ENCODE measurements at places on chromosomes 7 and 10.

DNA sequence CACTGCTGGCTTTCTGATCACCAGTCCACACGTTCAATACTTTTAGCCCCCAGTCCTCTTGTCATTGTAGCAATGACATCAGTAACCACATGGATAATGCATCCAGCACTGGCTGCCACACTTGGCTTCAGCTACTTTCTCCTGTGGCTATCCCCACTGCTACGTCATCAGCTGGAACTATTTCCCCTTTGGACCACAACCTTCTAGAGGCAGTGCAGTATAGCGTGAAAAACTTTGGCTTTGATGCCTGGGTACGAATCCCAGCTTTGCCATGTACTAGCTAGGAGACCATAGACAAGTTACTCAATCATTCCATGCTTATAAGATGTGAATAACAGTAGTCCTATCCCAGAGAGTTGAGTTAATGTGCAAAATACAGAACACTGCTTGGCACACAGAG, 63.2 kb downstream of the CCDC3 start:
- no peak for DNase-seq

GRCh38 chr7:71518880-71519279, 386.9 kb downstream of the GALNT17 start:
- DNase-seq: no peak

DNA sequence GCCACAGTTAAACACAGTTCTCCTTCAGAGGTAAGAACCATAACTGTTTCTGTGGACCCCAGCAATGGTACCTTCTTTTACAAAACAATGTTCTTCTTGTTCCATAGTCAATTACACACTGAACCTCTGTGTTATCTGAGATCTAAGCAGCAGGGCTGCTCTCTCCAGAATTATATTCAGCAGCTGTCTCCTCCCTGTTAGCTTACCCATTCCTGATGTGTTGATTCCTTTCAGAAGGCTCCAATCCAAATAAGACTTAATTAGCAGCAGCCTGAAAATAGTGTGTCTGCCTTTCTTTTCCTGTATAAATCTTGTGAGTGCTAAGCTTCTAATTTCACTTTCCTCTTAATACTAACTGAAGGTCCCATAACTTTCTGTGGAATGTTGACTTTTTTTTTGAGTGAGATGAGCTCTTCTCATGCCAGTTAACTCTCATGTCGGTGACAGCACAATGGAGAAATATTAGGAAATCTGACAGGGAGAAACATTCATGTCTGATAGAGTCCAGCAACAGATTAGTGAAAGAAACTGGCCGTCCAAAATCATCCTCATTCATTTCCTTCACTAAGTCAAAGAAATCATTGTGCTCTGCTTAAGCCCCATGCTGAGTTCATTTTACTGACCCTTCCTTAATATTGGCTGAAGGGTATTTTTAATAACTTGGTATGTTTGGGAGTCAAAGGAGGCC, 226.5 kb downstream of the PRKG1 start:
- DNase-seq: no peak

GRCh38 chr10:97336446-97336845, 1.9 kb upstream of the FRAT2 start:
- no peak for DNase-seq

DNA sequence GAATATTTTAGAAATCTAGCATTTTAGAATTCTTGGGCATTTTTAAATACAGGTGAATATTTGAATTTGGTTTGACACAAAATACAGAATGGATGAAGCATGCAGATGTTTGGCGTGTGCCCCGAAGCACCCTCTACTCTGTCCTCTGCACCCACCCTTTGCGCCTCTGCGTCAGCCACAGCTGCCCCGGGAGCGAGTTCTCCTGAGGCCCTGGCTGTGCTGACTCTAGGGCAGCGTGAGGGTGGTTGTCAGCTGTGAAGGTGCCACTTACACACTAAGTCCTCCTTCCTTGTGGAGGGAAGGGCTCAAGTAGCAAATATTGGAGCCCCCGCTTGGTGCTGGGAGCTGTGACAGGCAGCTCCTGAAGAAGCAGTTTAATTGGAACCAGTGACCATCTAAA, 48.4 kb downstream of the DAGLB start:
- no peak for DNase-seq

- no peak for DNase-seq
Observed at GRCh38 chr7:118013252-118014010, 140.2 kb upstream of the CTTNBP2 start.

DNA sequence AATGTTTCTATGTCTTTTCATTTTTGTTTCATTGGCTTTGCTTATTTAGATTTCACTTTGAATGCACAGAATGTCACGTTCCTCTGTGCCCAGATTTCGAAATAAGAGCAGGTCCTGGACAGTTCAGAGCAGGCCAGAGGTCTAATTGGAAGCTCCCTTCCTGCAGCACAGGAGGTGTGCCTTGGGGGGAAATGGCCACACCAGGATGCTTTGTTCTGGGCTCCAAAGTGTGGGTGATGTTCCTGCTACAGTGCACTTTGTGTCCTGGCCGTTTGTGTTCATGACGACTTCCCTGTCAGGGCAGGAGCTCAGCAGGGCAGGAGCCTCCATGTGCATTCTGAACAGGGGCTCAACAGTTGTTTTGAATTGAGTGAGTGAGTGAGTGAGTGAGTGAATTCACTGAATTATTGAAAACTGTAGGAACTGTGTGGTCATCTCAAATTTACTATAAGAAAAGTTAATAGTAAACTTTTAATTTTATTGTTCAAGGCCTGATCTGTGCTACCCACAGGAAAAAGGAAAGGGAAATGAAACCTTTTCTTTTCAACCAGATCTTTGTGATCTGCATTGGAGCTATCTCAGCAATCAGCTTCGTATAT, 109.5 kb upstream of the GJD4 start:
- DNase-seq: peak; percentile 25

- DNase-seq: no peak
Observed at GRCh38 chr10:86707505-86707904, 39.2 kb downstream of the LDB3 start.

- no peak for DNase-seq
Observed at GRCh38 chr10:100838986-100839385, 73.8 kb upstream of the SLF2 start.

DNA sequence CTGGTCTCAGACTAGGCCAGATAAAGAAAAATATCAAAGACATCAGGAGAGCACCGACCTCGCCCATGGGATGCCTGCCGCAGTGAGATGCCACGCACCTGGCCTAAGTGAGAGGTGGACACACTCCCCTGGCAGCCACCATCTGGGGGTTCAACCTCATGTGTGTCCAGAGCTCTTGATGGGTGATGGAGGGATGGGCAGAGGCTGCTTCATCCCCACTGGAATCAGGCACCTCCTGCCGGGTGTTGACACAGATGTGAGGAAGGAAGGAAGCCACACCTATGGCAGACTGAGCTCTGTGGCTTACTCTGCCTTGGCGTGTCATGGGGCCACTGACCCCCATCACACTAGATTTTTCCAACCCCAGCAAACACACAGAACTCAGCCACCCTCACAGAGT, 11.4 kb downstream of the ZNF488 start:
- DNase-seq: no peak

DNA sequence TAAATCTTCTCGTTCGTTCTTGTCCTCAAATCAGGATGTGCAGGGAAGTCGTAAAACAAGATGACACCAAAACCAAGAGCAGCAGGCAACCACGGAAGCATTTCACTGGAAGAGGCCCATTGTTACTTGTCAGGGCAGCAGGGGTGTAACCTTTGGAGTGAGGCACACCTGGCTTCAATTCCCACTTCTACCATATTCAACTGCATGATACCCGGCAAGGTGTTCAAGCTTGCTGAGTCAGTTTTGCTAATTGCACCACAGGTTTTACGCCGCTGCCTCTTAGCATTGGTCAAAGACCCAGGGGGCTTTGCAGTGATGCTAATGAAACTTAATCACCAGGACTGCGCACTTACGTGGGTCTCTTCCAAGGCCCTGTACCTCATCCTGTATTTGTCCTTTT, 50.0 kb upstream of the PTER start:
- no peak for DNase-seq

GRCh38 chr10:96714031-96714590, 6.2 kb downstream of the PIK3AP1 start:
- no peak for DNase-seq

- no peak for DNase-seq
Observed at GRCh38 chr7:17044861-17045260, 163.1 kb upstream of the AGR3 start.

GRCh38 chr7:112556633-112557032, 75.8 kb downstream of the LSMEM1 start:
- no peak for DNase-seq

Data from GM06990 (cell line).